Subcutaneous preadipocyte (primary cell): ENCODE measurements at places on chromosomes 13 and 19. TPM values are rescaled to one million over a fixed set of nuclear protein-coding genes. Genes with fewer than 3 reads are reported as not detected.

KLF1 gene
- 0.37 TPM in 1 of 2 replicates, not detected in the other for total RNA-seq

GRIK5 gene
- total RNA-seq = not detected in 2 replicates

ACP5 gene
- total RNA-seq = 0.20 and 0.37 TPM in 2 replicates

OLFM4 gene
- not detected in 2 replicates for total RNA-seq

EHD2 gene
- total RNA-seq = 123 and 126 TPM in 2 replicates

ZNF208 gene
- 0.20 and 1.5 TPM in 2 replicates for total RNA-seq

CXCL17 gene
- total RNA-seq = not detected in 2 replicates

ITPKC gene
- total RNA-seq = 10.0 and 17.3 TPM in 2 replicates

LILRB4 gene
- not detected in 2 replicates for total RNA-seq

ZNF728 gene
- total RNA-seq = 0.37 and 0.39 TPM in 2 replicates

PTPRS gene
- total RNA-seq = 78.8 and 93.0 TPM in 2 replicates

SRRM5 gene
- total RNA-seq = 0.37 TPM in 1 of 2 replicates, not detected in the other

GRK1 gene
- total RNA-seq = not detected in 2 replicates

ZFP30 gene
- total RNA-seq = 11.8 and 13.3 TPM in 2 replicates

SIRT2 gene
- 42.2 and 45.9 TPM in 2 replicates for total RNA-seq

PINLYP gene
- 2.0 and 3.3 TPM in 2 replicates for total RNA-seq

ZIC5 gene
- not detected in 2 replicates for total RNA-seq

NCAN gene
- total RNA-seq = under 0.01 TPM in 1 of 2 replicates, not detected in the other

COL4A2 gene
- 138 and 142 TPM in 2 replicates for total RNA-seq

RNF126 gene
- total RNA-seq = 37.5 and 48.5 TPM in 2 replicates

TRPM4 gene
- 14.1 and 14.3 TPM in 2 replicates for total RNA-seq

PLPP2 gene
- 7.6 and 9.6 TPM in 2 replicates for total RNA-seq
